ENCODE measurements at places on chromosomes 7 and 10.

GRCh38 chr10:107340326-107340725 lies 175.8 kb upstream of the SORCS1 start:
- DNase-seq: no peak

GRCh38 chr10:113967126-113967525 lies 76.5 kb upstream of the ADRB1 start:
- DNase-seq: no peak

DNA sequence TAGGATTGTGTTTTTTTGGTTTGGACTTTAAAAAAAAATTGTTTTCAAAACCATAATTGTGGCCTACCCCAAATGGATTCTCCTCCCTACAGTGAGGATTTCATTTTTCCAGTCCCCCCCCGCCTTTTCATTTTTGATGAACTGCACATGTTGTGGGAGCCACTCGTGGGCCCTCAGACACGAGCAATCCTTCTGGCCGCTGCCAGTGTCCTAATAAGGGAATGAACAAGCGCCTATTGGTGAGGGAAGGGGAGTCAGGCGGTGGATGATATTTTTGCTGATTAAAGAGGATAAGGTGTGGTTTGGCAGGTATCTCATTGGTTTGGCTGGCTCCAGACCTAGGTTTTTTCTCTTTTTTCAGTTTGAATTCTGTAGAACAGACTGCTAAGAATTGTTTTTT lies 78.7 kb upstream of the AGBL3 start:
- no peak for DNase-seq

DNA sequence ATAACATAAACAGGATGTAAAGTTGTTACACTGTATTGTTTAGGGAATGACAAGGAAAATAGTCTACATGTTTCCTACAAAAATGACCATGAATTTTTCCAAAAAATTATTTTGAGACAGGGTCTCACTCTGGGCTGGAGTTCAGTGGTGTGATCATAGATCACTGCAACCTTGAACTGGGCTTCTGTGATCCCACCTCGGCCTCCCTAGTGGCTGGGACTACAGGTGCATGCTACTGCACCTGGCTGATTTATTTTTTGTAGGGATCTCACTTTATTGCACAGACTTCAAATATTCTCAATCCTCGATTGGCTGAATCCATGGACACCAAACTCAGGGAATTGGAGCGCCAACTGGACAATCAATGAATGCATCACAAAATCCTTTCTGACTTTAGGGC lies 6.6 kb downstream of the CHCHD2 start:
- no peak for DNase-seq

GRCh38 chr10:121426307-121426706 lies 171.9 kb downstream of the FGFR2 start:
- DNase-seq: no peak
